ENCODE measurements at places on chromosomes 7 and 10.

- DNase-seq, result no peak
Observed at GRCh38 chr7:5439572-5440496, 16.2 kb upstream of the TNRC18 start.

DNA sequence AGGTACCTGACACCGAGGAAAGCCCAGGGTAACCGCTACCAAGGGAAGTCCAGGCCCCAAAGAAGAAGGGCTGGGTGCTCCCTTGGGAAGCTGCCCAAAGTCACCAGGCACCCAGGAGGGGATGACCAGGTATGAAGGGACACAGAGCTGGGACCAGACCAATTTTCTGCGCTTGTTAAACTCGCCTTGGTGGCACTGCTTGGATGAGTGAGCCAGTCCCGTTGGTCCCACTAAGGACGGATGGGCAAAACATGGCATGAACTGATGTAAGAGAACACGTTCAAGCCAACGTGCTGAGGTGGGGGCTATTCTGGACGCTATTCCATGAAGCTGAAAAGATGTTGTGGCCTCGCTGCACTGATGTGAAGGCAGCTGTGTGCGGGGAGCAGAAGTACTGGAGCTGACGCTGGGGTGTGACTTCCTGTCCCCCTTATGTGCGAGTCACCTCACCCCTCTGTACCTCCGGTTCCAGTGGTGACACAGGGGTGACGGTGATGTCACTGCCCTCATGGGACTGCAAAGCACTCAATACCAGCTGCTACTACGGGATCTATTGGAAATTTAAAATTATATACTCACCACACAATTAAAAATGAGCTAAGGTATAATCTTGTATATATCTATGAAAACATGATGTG is 73.6 kb downstream of the COBL start:
- no peak for DNase-seq

DNA sequence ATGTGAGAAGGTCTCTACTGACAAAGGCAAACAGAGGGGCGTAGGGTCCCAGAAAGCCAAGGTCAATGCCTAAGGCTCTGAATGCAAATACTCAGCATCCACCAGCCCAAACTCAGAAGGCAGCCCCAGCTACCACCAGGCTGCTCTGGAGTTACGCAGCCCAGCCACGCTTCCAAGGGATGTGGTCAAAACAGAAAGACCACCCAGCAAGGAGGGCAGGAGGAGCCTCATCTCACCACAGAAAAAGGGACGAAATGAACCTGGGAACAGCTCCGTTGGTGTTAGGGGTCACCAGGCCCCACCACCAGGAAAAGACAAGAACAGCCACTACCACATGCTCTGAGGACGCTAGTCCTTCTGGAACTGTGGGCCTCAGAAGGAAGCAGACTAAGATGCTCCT is 65.1 kb downstream of the CTBP2 start:
- no peak for DNase-seq

GRCh38 chr7:125559921-125560320 is 630.3 kb upstream of the POT1 start:
- DNase-seq, result no peak

DNA sequence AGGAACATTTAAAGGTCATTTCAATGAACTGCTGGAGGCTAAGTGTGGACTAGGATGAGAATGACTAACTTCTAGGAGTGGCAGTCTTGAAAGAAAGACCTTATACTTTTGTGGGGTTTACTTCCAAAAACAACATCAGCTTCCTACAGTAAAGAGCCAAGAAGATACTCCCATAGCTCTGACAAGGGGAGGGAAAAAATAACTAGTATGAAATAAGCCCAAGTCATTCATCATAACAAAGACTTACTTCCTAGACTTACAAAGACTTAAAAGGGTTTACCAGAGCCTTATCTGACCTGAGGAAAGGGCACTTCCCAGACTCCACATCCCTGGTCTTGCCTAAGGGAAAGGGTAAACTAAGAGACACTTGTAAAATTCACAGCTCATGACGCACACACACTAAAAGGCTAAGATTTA is 31.7 kb downstream of the ARHGAP12 start:
- DNase-seq, result peak; percentile 68

DNA sequence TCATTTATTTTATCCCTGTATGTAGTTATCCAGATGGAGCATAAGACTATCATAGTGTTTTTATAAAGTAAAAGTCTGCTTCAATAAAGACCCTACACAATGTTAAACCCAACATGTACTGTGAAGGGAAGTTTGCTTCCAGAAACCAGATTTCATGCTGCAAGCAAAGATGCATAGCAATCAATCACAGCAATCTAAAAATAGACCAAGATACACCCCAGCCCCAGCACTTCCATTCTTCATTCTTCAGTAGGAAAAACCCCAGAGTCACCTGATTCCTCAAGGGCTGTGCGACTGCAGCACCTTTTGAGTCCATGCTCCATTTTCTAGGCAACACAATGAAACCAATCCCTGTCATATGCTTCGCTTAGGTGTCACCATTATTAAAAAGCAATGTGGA is 66.9 kb upstream of the PDE1C start:
- DNase-seq, result no peak

GRCh38 chr10:120929166-120929565 is 78.0 kb downstream of the WDR11 start:
- no peak for DNase-seq

DNA sequence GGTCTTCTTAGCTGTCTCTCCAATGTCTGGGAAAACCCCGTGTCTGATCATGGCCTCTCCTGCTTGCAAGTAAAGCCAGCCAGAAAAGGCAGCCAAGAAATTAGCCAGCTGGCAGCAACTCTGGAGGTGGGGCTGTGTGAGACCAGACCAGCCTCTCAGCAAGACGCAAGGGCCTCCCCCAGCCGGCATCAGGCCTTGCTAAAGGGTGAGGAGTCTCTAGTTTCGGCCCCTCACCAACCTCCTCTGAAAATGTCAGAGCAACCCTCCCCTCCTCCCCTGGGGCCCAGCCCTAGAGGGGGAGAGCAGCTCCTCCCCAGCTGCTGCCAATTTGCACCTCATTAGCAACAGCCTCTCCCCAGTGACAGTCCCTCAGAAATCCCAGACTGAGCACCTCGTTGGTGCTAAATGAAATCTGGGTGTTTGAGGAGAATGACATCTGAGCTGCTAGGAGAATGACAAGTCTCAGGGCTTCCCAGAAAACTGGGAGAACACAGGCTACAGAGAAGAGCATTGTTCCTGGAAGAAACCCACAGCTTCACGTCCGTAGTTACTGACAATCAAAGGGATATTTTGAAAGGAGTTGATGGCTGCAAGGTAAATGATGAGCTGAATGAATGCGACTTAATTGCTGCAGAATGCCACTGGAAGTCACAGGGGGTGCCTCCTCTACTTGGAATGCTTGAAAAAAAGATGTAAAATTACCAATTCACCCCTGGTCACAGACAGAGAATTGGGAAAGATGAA is 25.9 kb downstream of the DGKI start:
- peak; percentile 86 for DNase-seq

DNA sequence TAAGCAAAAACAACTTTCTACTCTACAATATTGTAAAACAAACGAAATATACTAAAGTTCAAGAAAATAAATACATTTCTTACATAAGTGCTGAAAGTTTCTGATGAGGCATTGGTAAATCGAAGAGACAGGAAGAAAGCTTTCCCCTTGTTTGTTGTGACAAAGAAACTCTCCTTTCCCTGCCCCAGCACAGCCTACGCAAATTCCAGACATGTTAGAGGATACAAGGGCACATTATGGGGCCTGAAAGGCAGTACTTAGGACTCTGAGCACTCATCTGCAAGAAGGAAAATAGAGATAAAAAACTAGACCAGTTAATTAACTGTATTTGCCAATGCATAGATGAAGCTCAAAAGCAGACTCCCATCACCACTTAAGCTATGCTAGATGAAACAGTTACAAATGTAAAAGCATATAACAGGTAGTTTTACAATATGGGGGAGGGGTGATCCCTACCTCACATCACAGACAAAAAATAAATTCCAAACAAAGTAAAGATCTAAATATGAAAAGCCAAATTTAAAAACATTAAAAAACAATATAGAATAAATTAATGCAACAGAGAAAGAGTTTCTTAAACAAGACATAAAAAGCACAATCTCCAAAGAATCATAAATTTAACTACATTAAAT is 21.8 kb downstream of the ARHGAP19 start:
- no peak for DNase-seq

DNA sequence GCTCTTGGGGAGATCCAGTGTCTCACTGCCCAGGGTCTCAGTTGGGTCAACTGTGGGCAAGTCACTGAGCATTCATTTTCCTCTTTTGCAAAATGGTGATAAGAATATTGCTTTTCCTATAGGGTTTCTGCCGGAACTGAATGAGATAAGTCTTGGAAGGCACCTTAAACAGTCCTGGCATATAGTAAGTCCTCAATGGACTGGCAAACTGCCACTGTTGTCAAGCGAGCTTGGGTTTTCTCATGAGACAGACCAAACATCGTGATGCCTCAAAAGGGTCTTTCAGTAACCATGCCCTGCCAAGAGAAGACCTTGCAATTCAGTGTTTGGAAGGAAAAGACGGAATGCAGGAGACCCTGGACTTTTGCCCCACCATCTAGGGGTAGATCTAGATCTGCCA is 251.5 kb downstream of the WDR11 start:
- DNase-seq, result no peak

DNA sequence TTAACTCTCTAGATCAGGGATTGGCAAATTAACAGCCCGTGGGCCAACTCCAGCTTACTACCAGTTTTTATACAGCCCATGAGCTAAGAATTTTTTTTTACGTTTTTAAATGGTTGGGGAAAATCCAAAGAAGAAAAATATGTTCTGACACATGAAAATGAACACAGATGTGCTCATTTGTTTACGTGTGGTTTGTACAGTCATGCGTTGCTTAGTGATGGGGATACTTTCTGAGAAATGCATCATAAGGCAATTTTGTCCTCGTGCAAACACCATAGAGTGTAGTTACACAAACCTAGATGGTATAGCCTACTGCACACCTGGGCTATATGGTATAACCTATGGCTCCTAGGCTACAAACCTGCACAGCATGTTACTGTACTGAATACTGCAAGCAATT is 8.3 kb upstream of the SMKR1 start:
- DNase-seq, result peak; percentile 54

- DNase-seq, result no peak
Observed at GRCh38 chr10:7318836-7319235, 92.0 kb downstream of the SFMBT2 start.

DNA sequence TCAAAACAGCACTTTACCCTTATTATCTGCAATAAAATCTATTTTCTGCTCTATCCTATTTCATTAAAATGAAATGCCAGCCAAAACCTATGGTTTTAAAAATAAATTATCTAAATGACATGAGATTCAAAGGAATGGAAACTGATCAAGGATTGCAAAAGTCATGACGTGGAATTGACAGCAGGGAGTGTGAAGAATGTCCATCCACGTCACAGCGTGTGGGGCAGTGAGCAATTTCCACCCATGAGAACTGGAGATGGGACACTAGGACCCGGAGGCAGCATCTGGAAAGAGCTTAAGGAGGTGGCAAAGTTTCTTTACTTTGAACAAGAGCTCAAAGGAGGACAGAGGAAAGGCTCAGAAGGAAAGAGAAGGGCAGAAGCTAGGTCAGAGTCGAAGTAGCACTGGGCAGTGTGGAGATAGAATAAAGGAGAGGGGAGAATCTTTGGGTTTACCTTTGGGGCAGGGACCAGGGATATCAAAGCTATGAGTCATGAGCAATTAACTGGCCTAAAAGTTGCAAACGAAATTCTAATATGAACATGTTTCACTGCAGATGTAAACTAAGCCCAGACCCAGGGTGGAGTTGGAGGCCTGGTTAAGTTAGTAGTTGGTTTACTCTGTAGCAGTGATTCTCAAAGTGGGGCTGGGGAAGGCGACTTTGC is 24.9 kb upstream of the STK17A start:
- no peak for DNase-seq

DNA sequence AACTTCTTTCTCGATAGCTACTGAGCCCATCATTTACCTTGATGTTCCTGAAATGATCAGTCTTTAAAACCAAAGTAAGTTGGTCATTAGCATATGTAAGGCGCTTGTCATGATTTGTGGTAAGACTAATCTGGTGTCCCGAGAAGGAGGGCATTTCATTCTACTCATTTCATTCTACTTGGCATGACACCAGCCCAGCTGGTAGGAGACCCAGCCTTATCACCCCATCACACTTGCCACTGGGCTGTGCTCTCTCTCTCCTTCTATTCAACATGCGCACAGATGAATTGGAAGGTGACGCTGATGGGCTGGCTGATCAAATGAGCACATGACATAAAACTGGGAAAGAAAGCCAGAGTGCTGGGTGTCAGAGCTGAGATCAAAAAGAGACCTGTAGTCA is 65.7 kb downstream of the CRTAC1 start:
- no peak for DNase-seq

- DNase-seq, result no peak
Observed at GRCh38 chr10:44961230-44961571, 1.6 kb downstream of the RASSF4 start.

- peak; percentile 52 for DNase-seq
Observed at GRCh38 chr10:93386631-93387369, 95.3 kb downstream of the MYOF start.

DNA sequence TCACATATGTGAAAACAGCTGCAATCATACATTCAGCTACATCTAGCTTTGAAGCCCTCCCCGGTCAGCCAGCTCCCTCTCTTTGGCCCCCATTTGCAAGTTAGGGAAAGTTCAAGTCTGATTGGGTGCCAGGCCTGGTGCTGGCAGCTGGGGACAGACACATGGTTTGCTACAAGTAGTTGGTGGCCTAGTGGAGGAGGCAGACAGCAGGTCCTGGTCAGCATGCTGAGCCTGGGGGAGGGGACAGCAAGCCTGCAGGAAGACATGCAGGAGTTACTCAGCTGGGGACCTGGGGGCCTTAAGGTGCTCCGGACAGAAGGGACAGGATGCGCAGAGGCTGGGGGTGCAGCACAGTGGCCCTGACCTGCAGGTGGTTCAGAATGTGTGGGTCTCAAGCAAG is 956.9 kb upstream of the ZNF722 start:
- DNase-seq, result no peak

DNA sequence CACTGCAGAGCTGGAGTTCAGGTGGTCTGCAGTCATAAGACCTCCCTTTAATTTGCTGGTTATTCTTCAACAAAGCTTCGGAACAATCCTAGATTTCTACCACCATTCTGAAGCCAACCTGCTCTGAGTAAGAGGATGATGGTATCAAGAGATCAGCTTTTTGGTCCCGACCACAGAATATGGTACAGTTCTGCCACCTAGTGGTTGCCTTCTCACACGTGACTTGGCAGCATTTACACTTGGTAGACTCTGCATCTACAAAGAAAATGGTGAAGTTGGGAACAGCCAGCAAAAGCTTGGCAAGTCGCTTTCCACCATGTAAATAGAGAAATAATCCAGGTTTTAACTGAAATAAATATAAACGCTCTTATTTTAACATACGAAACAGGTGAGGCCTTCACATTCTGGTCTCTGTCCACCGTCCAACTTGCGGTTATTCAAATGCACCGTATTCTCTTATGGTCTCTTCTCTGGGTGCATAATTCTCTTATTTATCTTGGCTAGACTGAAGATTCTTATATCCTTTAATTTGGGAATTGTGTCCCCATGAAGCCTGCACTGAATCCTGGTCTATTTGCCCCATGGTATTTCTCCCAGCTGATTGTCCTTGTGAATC is 173.9 kb upstream of the GRM3 start:
- DNase-seq, result peak; percentile 55

GRCh38 chr10:14686356-14686755 is 88.3 kb downstream of the FAM107B start:
- no peak for DNase-seq

All from AG20443 (cell line).